Occipital lobe (tissue), 3 donors: ENCODE measurements at places on chromosomes 5 and 9. TPM values are rescaled to one million over a fixed set of nuclear protein-coding genes. Genes with fewer than 3 reads are reported as not detected.

GRCh38 chr5:1325870-1326531 is 18.9 kb downstream of the CLPTM1L start:
- no peak for DNase-seq

DNA sequence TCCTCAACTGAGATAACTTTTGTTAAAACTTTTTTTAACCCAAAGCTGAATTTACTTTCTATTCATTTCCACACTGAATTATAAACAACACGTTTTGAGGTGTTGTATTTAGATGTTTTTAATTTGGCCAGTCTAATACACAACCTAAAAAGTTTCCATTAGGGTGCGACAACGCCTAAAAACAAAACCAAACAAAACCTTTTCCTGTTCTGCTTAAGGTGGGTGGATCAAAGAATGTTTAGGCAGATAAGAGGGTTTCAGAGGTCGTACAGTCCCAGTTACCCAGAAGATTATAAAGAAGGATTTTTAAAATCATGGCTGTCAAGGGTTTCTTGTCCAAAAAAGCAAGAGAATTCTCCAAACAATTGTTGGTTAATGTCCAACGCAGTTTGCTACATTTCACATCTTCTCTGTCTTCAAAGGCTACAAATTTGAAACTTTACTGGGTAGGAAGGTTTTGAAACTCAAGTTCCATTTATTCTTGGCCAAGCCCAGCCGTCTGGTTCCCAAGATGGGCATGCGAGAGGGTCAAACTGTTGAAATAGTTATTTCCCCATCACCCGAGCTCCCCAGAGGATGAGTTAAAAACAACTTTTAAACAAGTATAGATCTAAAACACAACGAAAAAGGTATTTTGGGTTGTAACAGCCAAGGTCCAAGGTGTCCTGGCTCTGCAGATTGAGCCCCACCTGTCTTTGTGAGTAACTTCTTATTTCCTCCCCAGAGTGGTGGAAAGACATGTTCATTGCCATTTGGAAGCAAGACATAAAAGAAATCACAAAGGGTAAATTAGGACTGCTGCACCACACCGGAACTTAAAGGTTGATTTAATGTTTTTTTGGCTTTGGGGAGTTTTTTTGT is 122.8 kb upstream of the MAP3K1 start:
- no peak for DNase-seq

- no peak for DNase-seq
Observed at GRCh38 chr9:70121818-70122436, 78.3 kb downstream of the MAMDC2 start.

- DNase-seq = no peak
Observed at GRCh38 chr9:87263291-87263690, 234.4 kb upstream of the DAPK1 start.

- no peak for DNase-seq
Observed at GRCh38 chr5:171155621-171156020, 153.4 kb upstream of the TLX3 start.

DNA sequence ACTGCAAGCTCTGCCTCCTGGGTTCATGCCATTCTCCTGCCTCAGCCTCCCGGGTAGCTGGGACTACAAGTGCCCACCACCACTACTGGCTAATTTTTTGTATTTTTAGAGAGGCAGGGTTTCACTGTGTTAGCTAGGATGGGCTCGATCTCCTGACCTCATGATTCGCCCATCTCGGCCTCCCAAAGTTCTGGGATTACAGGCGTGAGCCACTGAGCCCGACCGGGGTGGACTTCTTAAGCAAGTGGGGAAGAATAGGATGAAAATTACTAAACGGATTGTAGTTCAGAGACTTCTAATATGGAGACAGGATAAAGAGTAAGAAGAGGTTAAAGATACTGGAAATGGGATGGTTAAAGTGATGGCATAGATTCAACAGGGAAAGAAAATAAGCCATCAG is 132.3 kb upstream of the IRX2 start:
- DNase-seq = no peak

- no peak for DNase-seq
Observed at GRCh38 chr9:16152276-16153101, 599.6 kb downstream of the CCDC171 start.

- no peak for DNase-seq
Observed at GRCh38 chr9:136095070-136096058, at the start of gene NACC2. Gene NACC2 (minus strand): TSS chr9:136095289. CDS start chr9:136050521, 44,768 bp downstream.

DNA sequence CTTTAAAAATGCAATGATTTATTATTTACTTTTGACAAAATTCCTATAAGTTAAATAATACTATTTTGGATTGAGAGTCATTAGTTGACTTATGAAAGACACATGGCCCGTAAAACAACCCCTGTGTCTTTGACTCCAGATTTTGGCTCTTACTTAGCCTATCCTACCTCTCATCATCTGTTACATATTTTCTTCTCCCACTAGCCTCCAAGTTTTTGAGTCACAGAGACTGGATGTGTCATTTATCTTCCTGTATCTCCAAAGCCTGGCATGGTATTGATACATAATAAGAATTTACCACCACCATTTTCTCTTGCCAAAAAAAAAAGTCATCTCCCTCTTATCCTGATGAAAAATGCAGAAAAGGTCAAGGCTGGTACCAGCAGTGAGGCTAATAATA is 99.9 kb downstream of the GABRB2 start:
- DNase-seq = no peak

DNA sequence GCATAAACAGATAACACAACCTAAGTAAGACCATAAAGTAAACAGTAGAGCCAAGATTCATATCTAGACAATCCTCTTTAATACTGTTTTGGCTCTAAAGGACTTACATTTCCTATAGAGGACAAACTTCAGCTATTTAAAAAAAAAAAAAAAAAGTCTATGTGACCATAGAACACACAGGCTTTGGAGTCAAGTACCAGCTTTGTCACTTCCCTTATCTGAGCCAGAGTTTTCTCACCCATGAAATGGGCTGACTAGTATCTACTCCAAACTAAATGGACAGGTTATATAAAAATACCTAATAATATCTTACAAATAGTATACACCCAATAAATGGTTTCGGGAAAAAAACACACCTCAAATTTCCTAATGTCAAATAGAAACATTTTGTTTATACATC is 81.3 kb downstream of the STRBP start:
- no peak for DNase-seq

GRCh38 chr5:68460147-68460798 is 244.7 kb downstream of the PIK3R1 start:
- no peak for DNase-seq

DNA sequence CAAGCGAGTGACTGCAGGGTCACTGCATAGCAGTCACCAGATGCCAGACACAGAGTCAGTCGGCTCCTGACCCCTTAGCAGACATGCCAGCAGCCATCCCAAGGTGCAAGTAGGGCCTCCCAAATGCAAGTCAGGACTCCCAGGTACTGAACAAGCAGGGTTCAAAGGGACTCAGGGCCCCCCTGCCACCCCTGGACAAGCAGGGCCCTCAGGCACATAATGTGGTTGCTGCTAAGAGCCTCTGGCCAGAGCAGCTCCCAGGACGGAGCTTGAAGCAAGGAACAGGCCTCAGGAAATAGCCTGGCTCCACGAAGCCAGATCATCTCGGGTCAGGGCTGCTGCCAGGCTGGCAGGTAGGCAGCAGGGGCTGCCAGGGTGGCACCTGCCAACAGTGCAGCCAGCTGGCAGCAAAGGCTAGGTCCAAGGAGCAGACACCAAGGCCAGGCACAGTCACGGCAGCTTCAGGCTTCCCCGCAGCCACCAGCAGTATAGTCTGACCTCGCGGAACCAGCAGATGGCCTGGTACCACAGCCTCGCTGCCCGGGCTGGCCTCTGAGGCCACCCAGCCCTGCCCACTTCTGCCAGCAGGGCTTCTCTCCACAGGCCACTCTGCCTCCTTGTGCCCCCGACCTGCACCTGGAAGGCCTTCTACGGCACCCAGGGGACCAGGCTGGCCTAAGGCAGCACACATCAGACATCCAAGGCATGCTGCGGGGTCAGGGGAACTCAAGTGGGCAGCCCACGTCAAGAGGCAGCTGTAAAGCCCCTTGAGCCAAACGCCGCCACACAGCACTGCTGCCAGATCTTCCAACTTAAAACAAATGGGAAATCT is 7.4 kb downstream of the EEIG1 start:
- no peak for DNase-seq

DNA sequence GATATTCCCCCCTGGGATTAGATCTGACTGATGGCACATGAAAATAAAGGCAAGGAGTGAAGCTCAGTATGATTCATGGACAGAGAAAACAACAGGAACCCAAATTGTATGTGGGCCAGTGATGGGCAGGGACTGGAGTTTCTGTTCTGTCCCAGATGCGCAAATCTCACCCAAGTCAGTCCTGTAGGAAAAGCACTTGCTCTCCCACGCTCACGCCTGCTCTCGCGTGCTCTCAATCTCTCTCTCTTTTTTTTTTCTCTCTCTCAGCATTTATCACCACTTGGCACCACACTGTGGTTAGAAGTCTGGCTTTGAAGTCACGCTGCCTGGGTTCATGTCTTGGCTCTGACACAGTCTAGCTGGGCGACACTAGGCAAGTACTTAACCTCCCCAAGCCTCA is 106.5 kb upstream of the LRRTM2 start:
- DNase-seq = peak; percentile 52

GRCh38 chr9:108439947-108440346 is 415.8 kb downstream of the ACTL7B start:
- no peak for DNase-seq

GRCh38 chr5:159152876-159153275 is 53.2 kb upstream of the EBF1 start:
- DNase-seq = no peak

DNA sequence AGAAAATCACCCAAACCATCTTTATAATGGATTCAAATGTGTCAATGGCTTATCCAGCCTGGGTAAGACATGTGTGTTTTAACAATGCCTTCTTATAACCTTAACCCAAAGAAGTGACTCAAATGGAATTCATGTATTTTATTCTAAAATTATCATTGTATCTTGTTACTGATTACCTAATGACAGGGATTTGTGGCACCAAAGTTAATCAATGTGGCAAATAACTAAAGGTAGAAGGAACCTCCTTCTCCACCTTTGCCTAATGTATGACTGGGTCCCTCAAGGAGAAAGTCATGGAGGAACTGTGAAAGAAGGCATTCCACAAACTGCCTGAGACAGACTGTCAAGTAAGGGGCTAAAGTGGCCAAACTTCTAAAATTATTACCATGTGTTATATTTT is 84.4 kb upstream of the ITGA1 start:
- DNase-seq = no peak

DNA sequence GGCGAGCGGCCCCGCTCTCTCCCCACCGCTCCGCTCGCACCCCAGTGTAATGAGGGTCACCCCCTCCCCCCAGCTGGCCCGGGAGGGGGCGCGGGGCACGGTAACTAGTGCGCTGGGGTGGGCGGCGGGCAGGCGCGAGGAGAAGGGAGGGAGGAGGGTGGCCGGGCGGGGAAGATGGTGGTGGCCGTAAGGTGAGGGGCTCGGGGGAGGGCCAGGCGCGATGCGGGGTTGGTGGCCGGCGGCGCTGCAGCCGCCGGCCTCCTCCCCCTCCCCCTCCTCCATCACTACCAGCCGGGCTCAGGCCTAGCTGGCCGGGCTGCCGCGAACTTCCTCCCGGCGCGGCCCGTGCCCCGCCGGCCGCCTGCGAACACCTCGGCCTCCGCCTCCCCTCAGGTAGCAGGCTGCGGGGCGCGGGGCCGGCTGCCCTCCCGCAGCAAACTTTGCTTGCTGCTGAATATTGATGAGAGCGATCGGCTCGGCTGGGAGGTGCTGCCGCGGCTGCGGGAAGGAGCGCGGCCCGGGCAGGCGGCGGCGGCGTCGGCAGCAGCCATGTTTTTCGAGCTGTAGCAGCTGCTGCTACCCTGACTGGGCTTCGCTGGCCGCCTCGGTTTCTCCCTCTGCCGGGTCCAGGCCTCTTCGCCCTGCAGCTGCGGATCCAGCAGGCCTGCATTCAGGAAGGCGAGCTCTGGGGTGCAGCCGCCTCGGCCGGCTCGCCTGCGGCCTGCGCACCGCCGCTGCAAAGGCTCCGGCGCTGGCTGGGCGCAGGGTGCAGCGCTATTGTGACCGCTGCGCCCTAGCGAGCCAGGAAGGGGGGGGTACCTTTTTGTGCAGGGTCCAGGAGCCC is 502 bp downstream of the NSD1 start:
- peak; percentile 66 for DNase-seq

DNA sequence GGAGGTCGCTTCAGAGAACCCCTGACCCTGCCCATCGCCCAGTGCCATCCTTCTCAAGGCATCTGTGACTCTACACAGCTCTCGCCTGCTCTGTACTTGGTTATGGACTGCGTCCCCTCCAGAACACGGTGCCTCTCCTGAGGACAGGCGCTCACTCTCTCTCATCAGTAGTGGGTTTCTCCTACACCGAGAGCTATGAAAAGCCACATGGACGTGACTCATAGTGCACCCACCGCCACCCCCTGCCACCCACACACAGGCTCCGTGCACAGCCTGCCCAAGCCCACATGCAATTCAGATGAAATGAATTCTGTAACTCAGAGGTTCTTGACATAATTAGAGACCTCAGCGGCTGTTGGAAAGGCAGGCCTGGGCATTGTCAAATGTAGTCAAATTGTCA is 13.9 kb downstream of the GTF3C5 start:
- DNase-seq = no peak

- DNase-seq = no peak
Observed at GRCh38 chr5:112511920-112512319, 92.8 kb upstream of the EPB41L4A start.

DNA sequence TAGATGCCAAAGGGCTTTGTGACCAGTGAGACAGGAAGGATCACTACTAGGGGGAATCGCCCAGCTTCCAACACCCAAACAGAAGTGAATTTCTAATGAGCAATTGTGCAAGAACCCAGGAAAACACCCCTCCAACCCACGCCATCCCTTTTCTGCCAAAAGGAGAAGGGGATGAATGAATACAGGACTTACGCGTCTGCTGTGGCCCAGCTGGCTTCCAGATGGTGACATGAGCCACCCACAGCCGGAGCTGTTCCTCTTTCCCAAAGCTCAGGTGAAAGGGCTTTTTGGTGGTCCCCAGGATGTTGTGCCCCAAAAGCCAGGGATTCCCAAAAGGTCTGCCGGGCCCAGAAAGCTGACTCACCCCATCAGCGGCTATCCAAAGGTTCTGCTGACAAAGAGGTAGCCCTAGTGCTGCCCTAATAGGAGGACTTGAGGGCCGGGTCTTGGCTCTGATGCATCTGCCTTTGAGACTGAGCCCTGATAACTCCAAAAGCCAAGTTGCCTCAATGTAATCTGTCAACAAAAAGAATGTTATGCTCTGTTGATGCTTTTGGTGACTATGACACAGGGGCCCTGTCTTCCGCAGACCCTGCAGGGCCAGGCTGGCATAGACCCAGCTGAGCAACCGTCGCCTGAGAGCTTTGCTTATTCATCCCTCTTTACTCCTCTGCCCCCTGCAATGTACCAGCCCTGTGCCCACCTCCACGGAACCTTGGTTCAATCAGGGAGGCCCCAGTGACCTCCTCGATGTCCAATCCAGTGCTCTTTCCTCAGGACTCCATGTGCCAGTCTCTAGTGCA is 14.5 kb downstream of the GSN start:
- peak; percentile 46 for DNase-seq

C9 gene
- total RNA-seq = not detected

CKS2 gene
- total RNA-seq = 34.3 TPM

ETF1 gene
- 63.3 TPM for total RNA-seq

SLC36A3 gene
- not detected for total RNA-seq

CNTLN gene
- total RNA-seq = 16.5 TPM

PTAR1 gene
- total RNA-seq = 94.5 TPM

FST gene
- 3.0 TPM for total RNA-seq

AGXT2 gene
- not detected for total RNA-seq

GNPDA1 gene
- 20.3 TPM for total RNA-seq

RUSC2 gene
- 51.2 TPM for total RNA-seq

OR1K1 gene
- not detected for total RNA-seq

ECPAS gene
- 91.2 TPM for total RNA-seq
